Stimulated activated CD4-positive, alpha-beta T cell treated with anti-CD3 and anti-CD28 coated beads, Interleukin-1b, Interleukin-23, amount 100 ng/mL, for 1 hour (primary cell): ENCODE measurements at places on chromosomes 3 and 15.

- DNase-seq = no peak
Measured at GRCh38 chr3:55197021-55197420, 269.2 kb upstream of the LRTM1 start.

DNA sequence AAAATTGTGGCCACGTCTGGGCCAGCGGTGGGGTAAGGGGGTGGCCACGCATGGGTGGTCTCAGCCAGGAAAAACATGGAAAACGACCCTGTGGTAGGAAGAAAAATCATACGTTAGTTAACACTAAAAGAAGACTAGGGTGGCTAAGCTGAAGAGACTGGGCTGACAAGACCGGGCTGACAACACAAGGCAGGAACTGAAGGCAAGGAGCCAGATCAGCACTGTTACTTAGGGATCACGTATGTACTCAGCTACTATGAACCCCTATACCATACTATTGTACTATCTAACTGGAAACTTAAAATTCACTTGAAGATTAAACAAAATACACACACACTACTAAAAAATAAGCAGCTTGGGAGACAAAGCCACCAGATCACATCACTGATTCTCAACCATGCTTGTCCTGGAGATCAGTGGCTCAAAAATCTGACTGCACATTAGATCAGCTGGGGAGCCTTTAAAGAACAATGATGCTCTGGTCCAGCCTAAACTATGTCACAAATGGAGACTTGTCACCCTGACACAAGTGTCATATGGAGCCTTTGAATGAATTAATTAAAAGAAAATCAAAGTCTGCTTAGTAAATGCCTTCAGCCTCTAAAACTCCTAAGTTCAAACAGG lies 442.2 kb downstream of the SHQ1 start:
- DNase-seq = no peak

GRCh38 chr15:98896002-98896721 lies 111.4 kb downstream of the PGPEP1L start:
- no peak for DNase-seq

DNA sequence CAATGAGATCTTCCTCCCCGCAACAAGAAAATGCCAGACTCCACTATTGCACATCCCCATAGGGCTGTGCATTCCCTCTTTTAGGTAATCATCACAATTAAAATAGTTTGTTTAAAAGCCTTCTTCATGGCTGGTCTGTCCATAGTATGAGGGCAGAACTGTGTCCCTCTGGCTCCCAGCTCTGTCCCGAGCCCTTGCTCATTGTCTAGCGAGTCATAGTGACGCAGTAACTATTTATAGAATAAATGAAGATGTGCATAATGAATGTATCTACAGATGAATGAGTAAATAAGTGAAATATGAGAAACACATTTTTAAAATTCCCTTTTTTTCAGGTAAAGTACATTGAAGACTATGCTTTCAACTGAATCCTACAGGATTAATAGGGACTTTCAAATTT lies 128.4 kb upstream of the TMC3 start:
- DNase-seq = no peak

DNA sequence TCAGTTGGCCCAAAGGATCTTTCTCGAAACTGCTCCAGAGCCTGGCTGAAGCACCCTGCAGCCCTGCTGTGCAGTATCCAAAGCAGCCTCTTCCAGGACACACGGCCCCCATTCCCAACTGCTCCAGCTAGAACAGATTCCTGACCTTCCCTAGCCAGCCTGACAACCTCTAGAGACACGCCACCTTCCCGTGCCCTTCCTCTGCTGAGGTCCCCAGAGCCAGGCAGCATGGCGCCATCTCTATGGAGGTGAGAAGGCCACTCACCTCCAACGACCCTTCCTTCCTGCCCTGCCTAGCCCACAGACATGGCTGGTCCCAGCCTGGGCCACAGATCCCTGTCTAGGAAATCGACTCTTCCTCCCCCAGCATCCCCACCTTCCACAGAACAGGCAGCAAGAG lies 3.1 kb downstream of the KIF7 start:
- no peak for DNase-seq

DNA sequence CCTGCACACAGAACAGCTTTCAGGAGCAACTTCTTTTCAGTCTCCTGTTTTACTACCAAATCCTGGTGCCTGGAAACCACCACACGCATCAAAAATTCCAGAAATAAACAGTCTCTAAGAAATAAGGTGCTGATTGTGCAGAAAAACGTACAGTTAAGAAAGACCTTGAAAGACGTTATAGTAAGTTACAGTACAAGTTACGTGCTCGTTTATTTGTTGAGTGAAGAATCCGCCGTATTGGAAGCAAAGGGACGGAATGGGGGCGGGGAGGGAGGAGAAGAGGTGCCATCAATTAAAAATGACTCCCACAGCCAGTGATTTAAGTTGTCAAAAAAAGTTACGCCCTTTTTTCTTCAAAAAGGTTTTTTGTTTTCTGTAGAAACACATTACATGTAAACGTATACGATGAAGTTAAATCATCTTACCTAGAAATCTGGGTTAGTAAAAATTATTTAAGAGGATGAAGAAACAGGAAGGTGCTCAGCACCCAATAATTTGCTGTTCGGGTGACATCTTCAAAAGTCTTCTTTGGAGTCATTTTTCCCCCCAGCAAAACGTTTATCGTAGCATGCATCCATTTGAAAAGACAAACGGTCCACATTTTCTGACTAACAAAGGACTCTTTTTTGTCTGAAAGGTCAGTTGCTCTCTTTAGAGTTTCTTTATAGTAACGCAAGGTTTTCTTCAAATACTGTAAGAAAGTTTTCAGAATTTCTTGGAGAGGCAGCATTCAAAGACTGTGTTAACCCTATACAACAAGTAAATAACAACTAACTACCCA lies 782 bp upstream of the UACA start:
- DNase-seq = no peak

GRCh38 chr3:65334045-65334665 lies 646.4 kb upstream of the ADAMTS9 start:
- DNase-seq = no peak

- no peak for DNase-seq
Measured at GRCh38 chr3:196121066-196121465, 39.2 kb upstream of the TFRC start.

DNA sequence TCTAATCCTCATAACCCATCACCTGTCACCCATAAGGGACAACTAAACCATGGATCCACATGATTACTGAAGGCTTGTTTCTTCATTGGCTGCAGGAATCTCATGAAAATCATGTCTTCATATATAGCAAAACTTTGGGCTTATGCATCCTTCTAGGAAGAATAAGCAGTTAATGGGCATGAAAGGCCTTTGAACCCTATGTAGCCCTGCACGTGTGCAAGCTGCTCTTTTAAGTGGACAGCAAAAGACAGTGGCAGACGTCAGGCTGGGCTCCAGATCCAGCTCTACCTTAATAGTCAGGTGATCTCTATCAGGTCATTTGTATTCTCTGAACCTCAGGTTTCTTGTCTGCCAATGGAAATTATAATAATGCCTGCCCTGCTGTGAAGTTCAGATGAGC lies 18.9 kb downstream of the CYP19A1 start:
- no peak for DNase-seq

DNA sequence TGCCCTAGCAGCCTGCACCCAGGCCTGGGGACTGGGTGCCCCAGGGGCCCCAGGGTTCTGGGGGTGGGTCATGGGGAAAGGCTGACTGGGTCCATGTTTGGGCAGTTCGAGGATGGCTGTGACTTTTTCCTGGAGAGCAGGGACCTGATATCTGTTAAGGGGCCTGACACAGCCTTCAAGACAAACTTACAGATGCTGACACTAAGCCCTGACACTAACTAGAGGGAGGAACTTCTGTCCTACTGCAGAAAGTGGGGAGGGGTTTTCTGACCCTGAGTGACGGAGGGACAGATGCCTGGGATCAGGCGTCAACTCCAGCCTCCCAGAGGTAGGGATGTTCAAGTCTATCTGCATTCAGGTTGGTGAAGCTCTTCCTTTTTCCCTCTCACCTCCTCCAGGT lies 45.0 kb upstream of the SLC6A11 start:
- no peak for DNase-seq

- DNase-seq = no peak
Measured at GRCh38 chr3:179410331-179410730, 40.9 kb downstream of the GNB4 start.

DNA sequence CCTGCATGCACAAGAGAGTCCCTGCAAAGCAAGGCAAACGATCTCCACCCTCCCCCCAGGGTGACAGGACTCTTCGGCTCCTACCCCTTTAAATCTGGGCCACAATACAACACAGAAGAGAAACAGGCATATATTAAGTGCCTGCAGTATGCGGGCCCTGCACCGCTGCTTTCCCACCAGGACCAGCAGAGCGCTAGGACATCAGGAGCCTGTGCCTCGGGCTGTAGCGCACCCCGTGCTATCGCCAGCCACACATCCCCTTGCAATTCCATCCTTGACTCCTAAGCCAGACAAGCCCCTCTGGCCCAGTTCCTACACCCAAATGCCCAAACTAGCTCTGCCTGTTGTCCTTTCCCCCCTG lies 4.1 kb downstream of the GALNT15 start:
- DNase-seq = no peak

- DNase-seq = no peak
Measured at GRCh38 chr3:129599607-129600006, 6.9 kb downstream of the PLXND1 start.

GRCh38 chr3:32869513-32870047 lies 51.8 kb downstream of the TRIM71 start:
- no peak for DNase-seq

DNA sequence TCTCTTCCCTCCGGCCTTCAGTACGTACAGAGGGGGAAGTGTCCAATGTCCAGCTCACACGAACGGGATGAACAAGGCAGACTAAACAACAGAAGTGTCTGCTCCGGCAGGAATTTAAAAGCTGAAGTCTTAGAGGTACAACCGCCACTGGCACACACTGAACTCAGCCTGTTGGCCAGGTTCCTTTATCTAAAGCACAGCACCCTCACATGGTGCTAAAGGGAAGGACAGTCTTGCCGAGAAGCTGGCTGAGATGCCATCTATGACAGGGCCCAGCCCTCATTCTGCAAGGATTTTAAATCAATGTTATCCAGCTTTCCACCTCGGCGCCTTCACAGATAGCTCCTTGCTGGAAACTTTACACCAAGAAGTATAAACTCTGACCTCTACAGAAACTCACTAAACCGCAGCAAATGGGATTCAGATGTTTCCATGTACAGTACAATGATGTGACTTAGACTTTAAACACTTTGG lies 2.8 kb downstream of the ADAMTS17 start:
- DNase-seq = no peak

- no peak for DNase-seq
Measured at GRCh38 chr3:139104062-139104461, 59.4 kb upstream of the PRR23C start.

DNA sequence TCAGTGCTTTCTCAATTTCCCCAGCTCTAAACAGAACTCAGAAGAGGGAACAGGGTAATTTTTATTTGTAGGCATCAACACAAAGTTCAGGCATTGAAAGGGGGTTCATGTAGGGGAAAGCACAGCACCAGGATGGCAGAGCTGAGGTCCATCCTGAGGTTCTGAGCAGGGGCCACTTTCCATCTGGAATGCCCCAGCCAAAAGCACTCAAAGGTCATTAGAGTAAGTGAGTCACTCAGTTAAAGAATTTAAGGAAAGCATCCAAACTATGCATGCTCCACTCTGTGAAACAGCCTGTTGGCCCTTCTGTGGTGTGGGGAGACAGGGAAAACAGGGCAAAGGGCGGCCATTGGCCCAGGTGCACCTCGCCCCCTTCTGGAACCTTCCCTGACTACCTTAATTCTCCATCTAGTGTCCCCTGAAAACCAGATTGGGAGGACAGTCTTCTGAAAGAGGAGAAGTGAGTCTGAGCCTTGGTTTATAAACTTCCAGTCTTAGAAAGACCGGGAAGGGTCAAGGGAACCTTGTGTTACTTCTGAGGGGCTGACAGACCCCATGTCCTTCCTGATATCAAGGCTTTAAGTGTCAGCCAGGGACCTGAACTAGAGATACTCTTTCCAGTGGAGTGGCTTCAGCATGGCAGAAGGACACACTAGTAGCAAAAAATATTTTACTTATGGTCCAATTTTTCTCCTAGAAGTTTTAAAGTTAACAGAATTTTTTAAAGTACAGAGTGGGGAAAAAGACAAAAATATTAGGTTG lies 133.3 kb downstream of the MYLK start:
- no peak for DNase-seq

DNA sequence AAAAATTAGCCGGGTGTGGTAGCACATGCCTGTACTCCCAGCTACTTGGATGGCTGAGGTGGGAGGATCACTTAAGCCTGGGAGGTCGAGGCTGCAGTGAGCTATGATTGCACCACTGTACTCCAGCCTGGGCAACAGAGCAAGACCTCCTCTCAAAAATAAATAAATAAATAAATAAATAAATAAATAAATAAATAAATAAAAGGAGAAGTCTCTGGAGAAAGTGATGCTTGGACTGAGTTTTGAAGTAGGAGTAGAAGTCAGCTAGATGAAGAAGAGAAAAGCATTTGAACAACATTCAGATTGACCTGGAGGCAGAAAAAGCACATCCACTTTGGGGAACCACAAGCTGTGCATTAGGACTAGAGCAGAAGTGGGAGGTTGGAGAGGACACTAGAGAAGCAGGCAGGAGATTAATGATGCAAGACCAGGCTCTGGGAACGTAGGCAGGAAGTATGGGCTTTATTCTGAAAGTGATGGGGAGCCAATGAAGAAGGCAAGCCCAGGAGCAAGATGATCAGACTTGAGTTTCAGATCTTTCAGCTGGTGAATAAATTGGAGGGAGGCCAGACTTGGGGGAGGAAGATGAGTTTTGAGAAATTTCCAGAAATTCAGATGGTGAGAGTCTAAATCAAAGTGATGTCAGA lies 48.7 kb downstream of the KLHL6 start:
- no peak for DNase-seq

GRCh38 chr3:25420147-25420546 lies 7.9 kb upstream of the RARB start:
- no peak for DNase-seq

DNA sequence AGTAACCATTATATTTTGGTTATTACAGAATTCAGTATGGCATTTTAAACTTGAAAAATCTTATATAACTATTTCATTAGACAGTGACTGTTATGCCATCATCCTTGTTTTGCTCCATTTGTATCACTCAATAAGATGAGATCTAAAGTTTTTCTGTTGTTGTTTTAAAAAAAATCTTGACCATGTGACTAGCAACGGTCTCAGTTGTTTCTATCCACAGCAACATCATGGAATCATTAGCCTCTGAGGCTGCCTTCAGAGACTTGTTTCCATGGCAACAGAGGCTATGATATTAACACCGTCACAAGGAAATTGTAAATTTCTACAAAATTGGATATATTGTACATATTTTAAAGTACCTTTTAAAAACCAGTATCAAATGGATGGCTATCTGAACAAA lies 129.8 kb downstream of the DLG1 start:
- DNase-seq = no peak

DNA sequence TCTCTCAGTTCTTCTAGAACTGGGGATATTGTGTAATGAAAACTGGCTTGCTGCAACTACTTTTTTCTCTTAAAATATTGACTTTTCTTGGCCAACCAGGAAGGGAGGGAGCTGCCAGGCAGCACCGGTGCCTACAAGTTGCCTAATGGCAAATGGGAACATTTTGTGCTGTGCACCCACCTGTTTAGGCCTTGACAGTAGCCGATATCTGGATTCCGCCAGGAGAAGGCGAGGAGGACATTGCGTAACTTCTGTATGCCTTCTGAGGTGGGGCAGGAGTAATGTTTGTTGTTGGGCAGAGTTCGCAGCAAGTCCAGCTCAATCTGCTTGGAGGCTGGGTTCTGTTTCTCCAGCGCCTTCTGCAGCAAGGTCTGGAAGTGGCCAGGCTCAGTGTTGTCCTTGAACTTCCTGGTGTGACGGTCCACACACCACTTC lies 64.9 kb downstream of the TBC1D2B start:
- DNase-seq = no peak

GRCh38 chr3:46480491-46481195 lies 15.9 kb upstream of the LTF start:
- DNase-seq = no peak

GRCh38 chr3:14634763-14635400 lies 16.7 kb upstream of the CCDC174 start:
- DNase-seq = no peak
